ENCODE measurements at places on chromosomes 13 and 19. TPM values are rescaled to one million over a fixed set of nuclear protein-coding genes. Genes with fewer than 3 reads are reported as not detected.

CYP4F2 gene
- total RNA-seq, result 0.14 TPM

FXYD5 gene
- 193 TPM for total RNA-seq

RAB3A gene
- total RNA-seq, result 0.56 TPM

PGLYRP2 gene
- total RNA-seq, result not detected

ERICH6B gene
- not detected for total RNA-seq

TGFBR3L gene
- total RNA-seq, result 2.1 TPM

ZNF208 gene
- not detected for total RNA-seq

ANKRD24 gene
- 0.29 TPM for total RNA-seq

MADCAM1 gene
- total RNA-seq, result 0.14 TPM

ZNF607 gene
- total RNA-seq, result 5.6 TPM

SYNE4 gene
- 0.14 TPM for total RNA-seq

TJP3 gene
- 0.49 TPM for total RNA-seq

SIAH3 gene
- total RNA-seq, result not detected

KCNC3 gene
- 1.5 TPM for total RNA-seq

CARS2 gene
- 56.4 TPM for total RNA-seq

IGFL3 gene
- 0.25 TPM for total RNA-seq

TMEM150B gene
- not detected for total RNA-seq

PRR19 gene
- total RNA-seq, result 4.7 TPM

NEK5 gene
- 0.09 TPM for total RNA-seq

CEACAM16 gene
- total RNA-seq, result not detected

ADGRE2 gene
- total RNA-seq, result 0.70 TPM

POSTN gene
- not detected for total RNA-seq

KLF1 gene
- total RNA-seq, result not detected

GARIN5A gene
- total RNA-seq, result 2.0 TPM

CYP4F12 gene
- total RNA-seq, result 2.2 TPM

CFD gene
- total RNA-seq, result 22.1 TPM

SMIM24 gene
- total RNA-seq, result 0.69 TPM

TNNT1 gene
- 130 TPM for total RNA-seq

UNC13A gene
- total RNA-seq, result 1.7 TPM

ZNF20 gene
- not detected for total RNA-seq

CGB3 gene
- 0.38 TPM for total RNA-seq

CA11 gene
- 12.7 TPM for total RNA-seq

ZNF653 gene
- 4.8 TPM for total RNA-seq

KLK4 gene
- total RNA-seq, result not detected

ZNF324B gene
- total RNA-seq, result 5.3 TPM

RSPH6A gene
- total RNA-seq, result not detected

ZNF880 gene
- 0.73 TPM for total RNA-seq
